ENCODE measurements at places on chromosomes 13 and 19. TPM values are rescaled to one million over a fixed set of nuclear protein-coding genes. Genes with fewer than 3 reads are reported as not detected.

Gene CEACAM4
- 0.35 TPM for total RNA-seq

- DNase-seq: peak; percentile 20
Measured at GRCh38 chr19:51018745-51019543, 565 bp downstream of the KLK10 start.

- DNase-seq: no peak
Measured at GRCh38 chr13:80273718-80274117, 67.2 kb downstream of the SPRY2 start.

DNA sequence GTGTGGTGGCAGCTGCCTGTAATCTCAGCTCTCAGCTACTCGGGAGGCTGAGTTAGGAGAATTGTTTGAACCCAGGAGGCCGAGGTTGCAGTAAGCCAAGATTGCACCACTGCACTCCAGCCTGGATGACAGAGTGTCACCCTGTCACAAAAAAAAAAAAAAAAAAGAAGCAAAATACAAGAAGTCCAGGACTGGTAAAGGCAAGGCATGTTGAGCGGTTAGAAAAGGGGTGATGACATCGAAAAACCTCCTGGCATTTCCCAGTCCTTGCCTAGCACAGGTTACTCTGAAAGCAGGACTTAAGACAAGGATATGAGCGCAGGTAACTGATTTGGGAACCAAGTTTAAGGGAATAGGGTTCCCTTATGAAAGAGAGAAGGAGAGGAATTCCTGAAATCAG is 2.5 kb upstream of the LILRB4 start:
- DNase-seq: no peak

DNA sequence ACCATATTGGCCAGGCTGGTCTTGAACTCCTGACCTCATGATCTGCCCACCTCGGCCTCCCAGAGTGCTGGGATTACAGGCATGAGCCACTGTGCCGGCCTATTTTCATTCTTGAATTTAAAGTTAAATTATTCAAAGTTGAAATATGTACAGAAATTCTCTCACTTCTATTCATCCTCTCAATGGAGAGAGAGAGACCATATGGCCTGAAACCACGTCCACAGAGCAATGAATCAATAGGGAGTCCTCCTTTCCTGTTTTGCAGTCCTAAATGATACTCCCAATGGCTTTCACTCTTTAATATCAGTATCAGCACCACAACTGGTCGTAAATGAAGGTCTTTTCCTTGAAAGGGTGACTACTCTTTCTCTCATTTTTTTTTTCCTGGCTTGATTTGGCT is 30.5 kb upstream of the KCTD4 start:
- no peak for DNase-seq
